ENCODE measurements at places on chromosomes 2 and 18.

DNA sequence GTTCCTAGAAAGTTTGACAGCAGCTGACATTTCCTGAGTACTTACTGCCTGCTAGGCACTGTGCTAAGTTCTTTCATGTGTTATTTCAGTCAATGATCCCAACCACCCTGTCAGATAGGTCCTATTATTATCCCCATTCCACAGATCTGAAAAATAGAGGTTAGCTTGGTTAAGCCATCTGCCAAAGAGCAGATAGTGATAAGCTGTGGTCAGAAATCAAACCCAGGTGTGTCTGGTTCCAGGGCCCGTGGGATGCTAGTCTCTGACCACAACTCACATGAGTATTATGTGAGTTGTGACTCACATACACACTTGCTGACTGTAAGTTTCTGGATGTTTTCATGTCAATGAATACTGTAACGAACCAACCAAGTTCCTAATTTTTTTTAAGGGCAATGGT lies 132.0 kb upstream of the APCDD1 start:
- DNase-seq, result no peak

GRCh38 chr2:195813421-195813820 lies 156.4 kb downstream of the SLC39A10 start:
- no peak for DNase-seq

DNA sequence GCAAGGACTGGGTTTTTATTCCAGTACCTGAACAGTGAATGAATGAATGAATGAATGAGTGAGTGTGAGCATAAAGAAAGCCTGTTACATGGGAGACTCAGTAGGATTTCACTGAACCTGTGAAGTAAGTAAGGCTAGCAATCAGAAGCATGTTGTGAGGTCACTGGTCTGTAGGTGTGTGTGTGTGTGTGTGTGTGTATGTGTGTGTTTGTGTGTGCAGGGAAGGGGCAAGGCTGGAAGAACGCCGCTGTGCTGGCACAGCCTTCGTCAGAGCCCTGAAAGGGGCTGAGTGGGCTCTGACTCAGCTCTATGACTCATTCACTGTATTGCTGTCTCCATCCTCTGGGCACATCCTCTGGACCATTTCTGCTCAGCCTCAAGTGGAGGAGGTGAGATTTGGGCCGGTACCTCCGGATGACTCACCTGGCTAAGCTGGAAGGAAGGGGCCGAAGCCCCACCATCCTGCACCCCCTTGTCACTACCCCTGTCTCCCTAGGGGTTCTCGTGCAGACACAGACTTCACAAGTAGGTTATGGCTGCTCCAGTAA lies 51.4 kb upstream of the MRPL33 start:
- DNase-seq, result no peak

DNA sequence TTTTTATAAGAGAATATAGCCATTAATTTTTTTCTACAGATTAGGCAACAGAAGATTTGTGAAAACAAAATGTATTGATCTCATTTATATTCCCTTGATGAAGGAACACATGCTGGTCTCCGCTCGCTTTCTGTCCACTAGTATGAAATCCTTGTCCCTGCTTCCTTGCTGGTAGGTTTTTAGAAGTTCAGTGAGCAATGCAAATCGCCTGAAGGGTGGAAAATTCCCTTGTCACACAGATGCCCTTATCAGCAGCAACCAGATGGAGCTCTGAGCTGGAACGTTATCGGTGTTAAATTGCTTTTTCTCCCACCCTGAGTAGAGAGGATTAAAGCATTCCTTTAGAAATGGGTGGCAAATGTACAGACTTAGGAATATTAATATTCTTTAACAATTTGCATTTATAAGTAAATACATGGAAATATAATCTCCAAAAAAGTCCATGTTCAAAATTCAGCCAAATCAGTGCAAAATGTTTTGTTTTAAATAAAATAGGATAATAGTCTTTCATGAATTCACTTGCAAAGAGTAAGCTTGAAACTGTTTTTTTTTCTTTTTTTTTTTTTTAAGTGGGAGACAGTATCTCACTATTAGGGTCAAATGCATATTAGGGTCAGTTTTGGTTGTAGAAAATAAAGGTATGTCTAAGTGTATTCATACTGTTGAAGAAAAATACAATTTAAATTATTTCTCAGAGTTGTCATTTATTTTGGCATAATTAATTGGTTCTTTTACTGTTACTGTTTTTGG lies 164.0 kb upstream of the MYO3B start:
- DNase-seq, result no peak

- no peak for DNase-seq
These were observed 106.7 kb downstream of the FAM210A start for GRCh38 chr18:13619505-13620205.
